ENCODE measurements at places on chromosomes 13 and 19.

DNA sequence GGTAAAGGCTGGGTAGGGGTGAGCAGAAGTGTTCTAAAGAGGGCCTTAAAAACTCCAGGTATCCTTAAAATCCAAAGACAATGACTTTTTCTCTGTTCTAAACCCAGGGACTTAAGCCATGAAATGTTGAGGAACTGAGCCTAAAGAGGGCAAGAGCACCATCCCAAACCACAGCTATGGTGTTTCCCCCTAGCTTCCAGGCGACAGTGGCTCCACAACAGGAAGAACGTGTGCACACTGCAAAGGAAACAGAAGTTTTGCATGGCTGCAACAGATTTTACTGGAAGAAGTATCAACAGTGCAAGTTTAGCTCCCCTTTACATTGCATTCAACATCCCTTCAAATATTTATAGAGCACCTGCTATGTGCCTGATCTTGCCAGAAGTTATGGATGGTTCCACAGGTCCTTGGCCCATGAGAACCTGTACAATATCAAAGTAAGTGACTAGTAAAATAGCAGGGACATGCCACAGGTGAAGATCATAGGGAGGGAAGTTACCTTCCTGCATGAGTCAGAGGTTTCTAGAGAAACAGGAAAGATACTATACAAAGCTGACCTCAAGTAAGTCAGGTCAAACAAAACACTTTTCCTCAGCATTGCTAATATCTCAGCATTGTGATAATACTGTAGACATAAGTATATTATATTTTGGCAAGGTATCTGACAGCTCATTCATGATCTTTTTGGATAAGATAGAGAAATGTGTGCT lies 8.4 kb upstream of the KCTD12 start:
- no peak for DNase-seq

DNA sequence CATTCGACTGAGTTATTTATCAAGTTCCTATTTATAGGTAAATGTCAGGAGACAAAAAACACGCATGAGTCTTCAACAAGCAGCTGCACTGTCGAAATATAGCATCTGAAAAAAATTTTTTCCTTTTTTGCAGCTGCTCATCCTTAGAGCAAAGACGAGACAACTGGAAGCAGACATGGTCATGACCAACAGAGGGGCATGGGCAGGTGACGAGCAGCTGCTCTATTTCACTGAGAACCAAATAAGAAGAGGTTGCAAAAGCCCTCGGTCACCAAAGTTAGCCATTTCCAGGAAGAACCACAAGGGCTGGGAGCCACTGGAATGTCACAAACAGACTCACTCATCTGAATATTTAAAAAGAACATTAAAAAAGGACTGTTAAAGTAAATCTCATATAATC lies 22.2 kb downstream of the SOHLH2 start:
- no peak for DNase-seq

DNA sequence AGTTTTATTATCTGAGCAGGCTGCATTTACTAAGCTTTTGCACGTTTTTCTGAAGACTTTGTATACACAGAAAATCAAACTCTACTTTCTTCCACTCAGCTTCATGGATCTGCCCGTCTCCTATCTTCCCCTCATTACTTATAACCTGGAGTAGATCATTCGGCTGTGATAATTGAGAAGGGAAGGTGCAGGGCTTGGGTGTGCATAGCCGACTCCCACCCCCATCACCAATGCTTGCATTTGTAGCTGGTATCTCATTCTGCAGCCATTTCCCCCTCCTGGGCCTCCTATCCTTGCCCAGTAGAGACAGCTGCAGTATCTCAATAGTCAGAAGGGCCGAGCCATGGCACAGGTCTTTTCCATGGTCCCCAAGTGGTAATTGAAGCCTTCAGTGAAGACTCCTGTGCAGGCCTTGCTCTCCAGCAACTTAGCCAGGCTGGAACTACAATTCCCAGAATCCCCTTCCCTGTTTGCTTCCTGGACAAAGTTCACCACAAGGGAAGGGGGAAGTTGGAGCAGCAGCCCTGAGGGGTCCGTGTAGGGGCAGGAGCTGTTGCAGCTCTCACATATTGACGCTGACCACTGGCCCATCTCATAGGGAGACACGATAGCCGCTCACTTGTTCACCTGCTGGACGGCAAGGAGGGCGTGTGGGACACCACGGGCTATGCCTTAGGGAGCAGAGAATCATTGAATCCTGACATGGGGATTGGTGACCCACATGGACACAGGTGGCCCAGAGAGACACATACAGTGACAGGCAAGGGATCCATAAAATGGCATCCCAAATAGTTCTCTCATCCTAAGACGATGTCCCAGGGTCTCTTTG lies 2.1 kb upstream of the SIGLEC8 start:
- DNase-seq, result no peak

DNA sequence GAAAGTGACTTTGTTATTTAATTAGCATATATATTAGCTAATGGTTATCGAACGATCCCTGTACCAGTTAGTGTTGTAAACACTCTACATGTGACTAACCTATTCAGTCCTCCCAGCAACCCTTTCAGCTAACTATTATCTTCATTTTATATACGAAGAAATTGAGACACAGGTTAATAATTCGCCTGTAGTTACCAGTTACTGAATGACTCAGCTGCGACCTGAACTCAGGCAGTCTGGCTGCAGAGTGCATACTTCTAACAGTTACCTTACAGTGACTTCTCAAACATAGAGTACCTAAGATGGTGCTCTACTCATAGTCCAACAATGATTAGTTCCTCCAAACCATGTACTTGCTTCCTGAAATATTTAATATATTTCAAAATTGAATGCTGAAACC lies 117.7 kb downstream of the FNDC3A start:
- DNase-seq, result no peak

DNA sequence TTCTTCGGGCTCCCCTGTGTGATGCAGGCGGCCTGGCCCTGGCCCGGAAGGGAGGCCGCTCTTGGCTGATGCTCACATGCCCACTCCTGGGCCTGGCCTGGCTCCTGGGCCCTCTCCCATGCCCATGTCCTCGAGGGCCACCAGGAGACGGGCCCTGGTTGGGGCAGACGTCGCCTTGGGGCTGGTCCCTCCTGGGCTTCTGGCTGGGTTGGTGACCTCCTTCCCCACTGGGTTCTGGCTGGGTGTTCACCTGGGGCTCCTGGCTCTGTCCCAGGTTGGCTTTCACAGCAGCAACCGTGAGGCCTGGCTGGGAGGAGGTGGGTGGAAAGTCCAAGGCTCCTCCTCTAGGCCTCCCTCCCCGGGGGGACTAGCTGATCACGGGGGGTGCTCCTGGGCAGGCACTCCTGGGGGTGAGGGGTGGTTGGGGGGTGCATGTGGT lies 15.5 kb upstream of the SLC7A10 start:
- DNase-seq, result no peak

DNA sequence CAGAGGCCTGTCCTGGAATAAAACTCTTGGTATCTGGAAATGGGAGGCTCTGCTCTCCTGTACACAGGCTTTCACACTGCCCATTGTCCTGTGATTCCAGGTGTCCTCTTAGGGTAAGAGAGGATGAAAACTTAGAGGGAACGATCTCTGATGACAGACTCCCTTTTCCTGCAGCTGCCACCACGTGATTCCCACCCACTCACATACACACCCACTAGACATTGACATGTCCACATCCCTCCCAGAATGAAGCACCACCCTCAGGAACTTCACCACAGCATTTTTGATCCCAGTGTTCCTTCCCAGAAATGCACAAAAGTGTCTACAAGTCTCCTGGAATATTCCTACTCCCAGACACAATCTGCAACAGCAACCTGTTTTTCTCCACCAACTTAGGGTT lies 8.2 kb downstream of the ZNF429 start:
- DNase-seq, result no peak

DNA sequence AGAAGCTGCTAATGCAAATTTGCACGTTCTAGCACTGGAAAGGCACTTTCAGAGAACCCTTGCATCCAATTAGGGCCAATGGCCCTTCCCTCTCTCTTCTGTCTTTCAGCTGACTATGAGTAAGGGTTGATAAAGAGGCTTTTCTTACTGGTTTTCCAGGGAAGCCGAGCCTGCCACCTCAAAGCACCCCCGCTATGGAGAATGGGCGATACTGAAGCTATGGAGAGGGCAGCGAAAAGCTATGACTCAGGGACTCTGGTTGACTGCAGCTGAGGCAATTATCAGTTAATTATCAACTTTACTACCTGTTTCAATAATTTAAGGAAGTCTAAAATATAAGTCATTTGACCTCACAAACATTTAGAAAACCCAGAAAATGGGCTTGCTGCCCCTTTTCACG lies 115.8 kb downstream of the TRPC4 start:
- DNase-seq, result no peak

DNA sequence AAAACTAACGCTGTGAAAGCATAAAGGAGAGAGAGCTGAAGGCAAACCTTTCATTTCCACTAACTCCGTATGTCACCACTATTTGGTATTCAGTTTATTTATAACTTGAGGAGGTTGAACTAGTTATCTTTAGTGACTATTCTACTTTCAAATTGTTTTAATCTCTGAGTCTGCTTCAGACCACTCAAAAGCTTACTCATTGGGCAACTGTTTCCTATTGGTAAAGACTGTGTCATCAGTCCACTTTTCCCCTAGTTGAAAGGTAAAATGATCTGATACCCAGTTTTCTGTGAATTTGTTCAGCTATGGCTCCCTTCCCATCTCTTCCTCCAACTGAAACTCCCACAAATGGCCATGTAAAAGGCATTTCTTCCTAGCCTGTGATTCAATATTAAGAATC lies 39.1 kb downstream of the TEX26 start:
- no peak for DNase-seq

DNA sequence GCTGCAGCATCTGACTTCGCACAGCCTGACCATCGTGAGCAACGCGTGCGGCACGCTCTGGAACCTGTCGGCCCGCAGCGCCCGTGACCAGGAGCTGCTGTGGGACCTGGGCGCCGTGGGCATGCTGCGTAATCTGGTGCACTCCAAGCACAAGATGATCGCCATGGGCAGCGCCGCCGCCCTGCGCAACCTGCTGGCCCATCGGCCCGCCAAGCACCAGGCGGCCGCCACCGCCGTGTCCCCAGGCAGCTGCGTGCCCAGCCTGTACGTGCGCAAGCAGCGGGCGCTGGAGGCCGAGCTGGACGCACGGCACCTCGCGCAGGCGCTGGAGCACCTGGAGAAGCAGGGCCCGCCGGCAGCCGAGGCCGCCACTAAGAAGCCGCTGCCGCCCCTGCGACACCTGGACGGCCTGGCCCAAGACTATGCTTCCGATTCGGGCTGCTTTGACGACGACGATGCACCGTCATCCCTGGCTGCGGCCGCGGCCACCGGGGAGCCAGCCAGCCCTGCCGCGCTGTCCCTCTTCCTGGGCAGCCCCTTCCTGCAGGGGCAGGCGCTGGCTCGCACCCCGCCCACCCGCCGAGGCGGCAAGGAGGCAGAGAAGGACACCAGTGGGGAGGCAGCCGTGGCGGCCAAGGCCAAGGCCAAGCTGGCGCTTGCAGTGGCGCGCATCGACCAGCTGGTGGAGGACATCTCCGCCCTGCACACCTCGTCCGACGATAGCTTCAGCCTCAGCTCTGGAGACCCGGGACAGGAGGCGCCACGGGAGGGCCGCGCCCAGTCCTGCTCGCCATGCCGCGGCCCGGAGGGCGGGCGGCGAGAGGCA lies 13.6 kb downstream of the C19orf25 start:
- peak; percentile 77 for DNase-seq

DNA sequence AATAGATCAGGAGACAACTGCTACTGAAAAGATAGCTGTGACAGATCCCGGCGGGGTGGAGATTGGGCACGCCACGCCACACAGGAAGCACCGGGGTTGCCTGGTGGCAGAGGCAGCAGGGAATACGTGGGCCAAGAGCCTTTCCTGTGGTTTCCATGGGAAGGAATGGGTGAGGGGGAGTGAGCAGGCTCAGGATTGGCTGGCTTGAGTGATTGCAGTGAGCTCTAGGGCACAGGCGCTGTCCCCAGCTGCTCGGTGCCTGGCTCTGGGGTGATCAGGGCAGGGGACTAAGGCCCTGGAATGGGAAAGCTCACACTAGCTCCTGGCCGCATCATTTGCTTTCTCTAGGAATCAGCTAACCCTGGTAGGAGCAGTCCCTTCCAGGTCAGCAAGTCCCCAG lies 166.1 kb downstream of the USP12 start:
- peak; percentile 9 for DNase-seq

DNA sequence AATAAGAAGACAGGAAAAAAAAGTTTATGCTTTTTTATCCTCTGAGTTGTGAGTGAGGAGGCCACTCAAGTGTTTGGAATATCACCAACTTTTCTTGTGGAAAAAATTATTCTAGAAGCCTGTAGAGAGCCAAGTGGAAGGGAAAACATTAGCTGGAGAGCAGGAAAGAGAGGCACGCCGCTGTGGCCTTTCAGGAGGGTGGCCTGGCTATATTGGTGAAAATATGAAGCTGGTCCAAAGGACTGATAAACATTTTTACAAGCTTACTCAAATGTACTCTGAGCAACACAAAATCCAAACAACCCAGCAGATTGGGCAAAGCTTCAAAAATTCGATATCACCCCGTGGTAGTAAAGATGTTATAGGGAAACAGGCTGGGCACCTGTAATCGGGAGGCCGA lies 2.3 kb upstream of the EIF3G start:
- no peak for DNase-seq

DNA sequence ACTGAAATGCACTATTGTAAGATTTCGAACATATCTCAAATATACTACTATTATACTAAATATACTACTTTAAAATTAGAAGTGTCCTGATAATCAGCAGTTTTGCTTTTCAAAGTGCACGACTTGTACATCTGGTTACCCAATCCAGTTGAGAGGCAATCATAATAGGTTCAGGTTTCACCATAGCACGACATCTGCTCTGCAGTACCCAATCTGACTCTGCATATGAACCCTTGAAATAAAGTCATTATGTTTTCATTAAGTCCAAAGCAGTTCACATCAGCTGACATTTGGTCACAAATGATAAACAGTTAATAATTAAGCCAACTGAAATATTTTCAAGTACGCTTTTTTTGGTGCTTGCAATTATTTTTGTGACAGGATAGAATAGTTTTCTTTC lies 90.6 kb downstream of the PCDH9 start:
- no peak for DNase-seq

GRCh38 chr19:4365341-4365740 lies 22.0 kb downstream of the MPND start:
- no peak for DNase-seq

DNA sequence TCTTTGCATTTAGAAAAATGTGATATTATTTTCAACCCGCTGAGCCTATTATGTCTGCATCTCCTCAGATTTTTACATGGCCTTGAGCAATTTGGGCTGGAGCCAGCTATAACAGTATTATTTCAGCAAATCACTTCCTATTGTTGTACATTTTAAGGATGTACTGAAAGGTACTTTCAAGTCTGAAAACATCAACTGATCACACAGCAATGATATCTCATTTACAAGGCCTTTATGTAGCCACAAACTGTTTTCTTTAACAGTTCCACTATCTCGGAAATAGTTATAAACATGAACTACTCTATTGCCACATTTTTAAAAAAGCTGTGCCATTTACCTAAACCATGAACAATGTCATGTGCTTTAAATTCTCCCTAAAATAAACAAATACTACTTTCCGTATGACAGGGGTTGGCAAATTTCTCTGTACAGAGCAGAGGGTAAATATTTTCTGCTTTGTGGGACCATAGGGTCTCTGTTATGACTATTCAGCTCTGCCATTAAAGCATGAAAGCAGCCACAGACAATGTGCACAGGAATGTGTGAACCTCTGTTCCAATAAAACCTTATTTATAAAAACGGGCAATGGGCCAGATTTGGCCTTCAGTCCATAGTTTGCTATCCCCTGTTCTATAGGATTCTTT lies 560.4 kb downstream of the GPC6 start:
- DNase-seq, result no peak

- DNase-seq, result no peak
Measured at GRCh38 chr19:5480427-5480836, 25.2 kb downstream of the ZNRF4 start.

Data from cerebellum (tissue), 4 donors.